ENCODE measurements at places on chromosomes 6 and 20.

DNA sequence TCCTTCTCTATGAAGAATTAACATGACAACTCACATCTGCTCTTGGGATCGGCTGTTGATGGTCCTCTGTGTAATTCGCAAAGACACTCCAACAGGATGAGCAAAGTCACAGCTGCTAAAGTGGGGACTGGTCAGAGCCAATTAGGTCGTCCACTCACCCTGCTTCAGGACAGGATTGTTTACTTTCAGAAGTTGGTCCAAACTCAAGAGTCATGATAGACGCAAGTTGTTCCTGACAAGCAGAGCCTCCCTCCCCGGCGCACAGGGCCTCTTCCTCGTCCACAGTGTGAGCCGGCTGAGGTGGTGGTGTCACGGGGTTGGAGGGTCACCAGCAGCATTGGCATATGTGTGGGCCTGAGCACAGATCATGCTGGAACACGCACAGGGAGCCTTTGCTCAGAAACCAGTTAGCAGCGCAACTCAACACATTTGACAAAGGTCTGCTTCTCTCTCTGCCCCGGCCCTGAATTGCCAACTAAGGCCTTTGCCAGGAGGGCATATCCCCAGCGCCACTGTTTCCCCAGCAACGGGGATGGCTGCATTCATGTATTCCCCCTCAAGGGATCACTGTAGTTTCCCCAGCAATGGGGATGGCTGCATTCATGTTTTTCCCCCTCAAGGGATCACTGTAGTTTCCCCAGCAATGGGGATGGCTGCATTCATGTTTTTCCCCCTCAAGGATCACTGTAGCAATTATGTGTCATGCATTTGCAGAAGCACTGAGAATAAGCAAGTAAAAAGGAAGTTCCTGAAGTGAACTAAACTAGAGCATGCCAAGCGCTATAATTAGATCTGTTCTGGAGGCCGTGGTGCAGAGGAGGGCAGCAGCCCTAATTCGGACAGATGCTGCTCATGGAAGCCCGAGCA is 111.7 kb downstream of the THBS2 start:
- DNase-seq, result peak; percentile 78

DNA sequence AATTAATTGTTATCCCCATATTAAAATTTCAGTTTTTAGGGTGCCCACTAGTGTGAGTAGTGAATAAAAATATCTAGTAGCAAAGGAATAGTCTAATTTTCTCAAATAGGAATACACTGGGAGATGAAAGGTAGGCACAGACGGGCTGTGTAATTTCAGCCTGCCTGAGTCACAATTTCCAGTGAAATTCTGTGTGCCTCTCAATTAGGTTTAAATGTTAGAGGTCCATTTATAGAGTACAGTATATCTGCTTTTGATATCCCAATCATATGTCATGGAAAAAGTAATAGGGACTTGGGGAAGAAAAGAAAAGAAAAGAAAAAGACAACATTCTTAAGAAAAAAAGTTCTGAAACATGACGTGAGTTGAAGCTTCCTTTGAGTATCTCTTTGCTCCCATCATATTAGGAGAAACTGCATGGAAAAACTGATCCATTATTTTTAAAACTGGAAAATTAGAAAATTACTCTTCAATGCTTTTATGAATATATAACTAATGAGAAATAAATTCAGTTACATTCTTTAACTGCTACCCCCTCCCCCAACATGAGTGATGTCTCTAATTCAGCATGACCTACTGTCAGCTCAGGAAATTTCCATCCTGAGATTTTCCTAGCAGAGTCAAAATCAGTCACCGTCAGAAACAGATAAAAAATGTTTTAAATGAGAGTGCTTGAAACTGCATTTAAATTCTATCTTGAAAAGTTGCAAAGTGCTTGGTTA is 473.8 kb upstream of the HSF2 start:
- DNase-seq, result peak; percentile 25

- no peak for DNase-seq
These were observed 15.7 kb downstream of the ATG5 start for GRCh38 chr6:106309766-106310373.

GRCh38 chr6:2970753-2971419 is 481 bp downstream of the SERPINB6 start:
- peak; percentile 64 for DNase-seq

DNA sequence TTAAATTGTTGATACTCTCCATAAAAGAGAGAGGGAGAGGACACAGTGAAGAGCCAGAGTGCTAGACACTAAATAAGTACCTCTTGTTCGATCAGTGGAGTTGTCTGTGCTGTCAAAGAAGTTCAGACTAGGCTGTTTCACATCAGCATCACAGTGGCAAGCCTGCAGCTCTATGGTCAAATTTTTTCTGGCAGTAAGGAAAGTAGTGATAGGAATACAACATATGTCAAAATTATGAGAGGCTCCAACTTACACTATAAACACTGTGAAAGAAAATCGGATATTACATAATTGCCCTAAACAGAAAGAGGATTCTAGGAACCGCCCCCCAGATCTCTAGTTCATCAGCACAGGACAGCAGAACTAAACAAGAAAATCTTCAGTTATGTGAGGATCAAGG is 23.1 kb downstream of the DNAH8 start:
- no peak for DNase-seq

GRCh38 chr6:156870924-156871539 is 93.9 kb downstream of the ARID1B start:
- DNase-seq, result no peak

All from tongue (tissue), 3 donors.